GM12864 (cell line): ENCODE measurements at places on chromosomes 4 and X.

GRCh38 chr4:129526812-129527211 is 430.9 kb downstream of the C4orf33 start:
- DNase-seq: no peak

- DNase-seq: no peak
These were observed 65.4 kb upstream of the KLHL13 start for GRCh38 chrX:118182025-118182424.

- DNase-seq: no peak
These were observed 397.5 kb upstream of the PPP1R2C start for GRCh38 chrX:43175434-43175833.

DNA sequence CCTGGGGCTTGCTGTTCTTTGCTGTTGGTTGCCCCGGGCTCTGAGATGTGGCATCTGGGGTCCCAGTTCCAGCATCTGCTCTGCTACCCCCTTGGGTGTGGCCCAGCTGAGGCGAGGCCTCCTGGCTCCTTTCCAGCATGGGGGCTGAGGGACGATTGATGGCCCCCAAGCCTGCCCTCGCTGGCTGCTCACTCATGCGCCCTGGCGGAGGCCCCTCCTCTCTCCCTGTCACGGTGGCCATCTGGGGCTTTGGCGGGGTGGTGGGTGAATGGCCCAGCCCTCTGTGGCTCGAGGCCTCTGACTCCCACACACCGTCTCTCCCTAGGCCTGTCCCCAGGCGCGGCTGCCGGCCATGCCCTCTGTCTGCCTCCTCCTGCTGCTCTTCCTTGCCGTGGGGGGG is 1.8 kb downstream of the PLXNA3 start:
- DNase-seq: no peak

- DNase-seq: no peak
These were observed 363.0 kb upstream of the ZCCHC13 start for GRCh38 chrX:73940893-73941470.

DNA sequence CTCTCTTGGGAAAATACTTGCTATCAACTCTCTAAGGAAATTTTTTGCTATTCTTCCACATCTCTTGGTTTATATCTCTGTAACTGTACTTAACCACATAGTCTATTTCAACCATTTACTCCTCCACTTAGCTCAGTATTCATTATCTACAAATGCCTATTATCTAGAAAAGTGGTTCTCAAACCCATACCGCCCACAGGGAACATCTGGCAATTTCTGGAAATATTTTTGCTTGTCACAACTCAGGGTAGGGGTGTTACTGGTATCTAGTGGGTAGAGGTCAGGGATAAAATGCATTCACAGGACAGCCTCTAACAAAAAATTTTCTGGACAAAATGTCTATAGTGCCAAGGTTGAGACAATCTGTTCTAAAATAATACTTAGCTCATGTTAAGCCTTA is 14.4 kb downstream of the ATRX start:
- DNase-seq: no peak

- DNase-seq: no peak
These were observed 3.9 kb downstream of the KLHL8 start for GRCh38 chr4:87216469-87216868.

- DNase-seq: no peak
These were observed 3.1 kb upstream of the SLC6A8 start for GRCh38 chrX:153684467-153685155.

DNA sequence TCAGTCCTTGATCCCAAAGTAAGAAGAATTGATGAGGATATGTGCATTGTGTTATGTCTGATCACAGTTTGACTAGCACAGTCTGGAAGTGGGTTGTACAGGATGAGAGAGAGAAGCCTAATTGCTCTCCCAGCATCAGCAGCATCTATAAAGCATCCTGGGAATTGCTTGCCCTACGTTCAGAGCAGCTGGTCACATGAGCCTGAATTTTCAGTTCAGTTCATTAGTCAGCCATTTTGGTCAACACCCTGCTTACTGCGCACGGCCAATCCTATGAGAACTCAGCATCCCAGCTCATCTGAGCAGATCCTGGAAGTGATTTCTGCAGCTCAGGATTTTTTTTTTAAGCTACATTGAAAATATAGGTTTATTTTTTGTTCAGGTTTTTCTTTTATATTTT is at the start of gene RUFY3:
RUFY3 (plus strand) TSS at position 218 of the 400 bp plus-strand sequence. CDS start 610 bp downstream, outside the sequence.
- DNase-seq: no peak

- no peak for DNase-seq
These were observed 54.4 kb upstream of the GAB1 start for GRCh38 chr4:143282211-143282707.

GRCh38 chr4:38092701-38093100 is 132.5 kb downstream of the PTTG2 start:
- DNase-seq: no peak

DNA sequence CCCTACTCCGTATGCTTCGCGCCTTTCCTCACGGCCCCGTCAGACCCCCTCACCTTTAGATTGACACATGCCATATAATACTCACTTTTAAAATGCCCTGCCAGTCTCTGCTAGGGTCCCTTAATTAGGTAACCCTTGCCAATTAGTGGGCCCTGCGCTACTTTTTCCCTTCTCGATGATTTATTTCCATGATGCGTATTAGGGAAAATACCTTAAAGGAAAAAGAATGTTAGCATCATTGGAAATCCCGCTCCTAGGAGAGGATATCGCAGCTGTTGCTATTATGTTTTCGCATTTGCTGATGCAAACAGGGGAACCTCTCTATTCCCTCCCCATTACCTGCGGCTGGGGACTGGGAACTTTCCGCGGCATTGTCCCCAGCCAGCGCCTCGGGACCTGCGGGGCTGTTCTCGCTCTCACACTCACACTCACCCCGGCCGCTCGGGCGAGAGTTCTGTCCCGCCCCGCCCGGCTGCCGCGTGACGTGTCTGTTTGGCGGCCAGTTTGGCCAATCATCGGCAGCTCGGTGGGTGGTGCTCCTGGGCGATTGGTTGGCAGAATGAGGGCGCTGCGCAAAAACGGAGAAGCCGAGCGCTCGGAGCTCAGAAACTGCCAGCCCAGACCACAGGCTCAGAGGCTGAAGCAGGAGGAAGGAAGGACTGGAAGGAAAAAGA is at the start of gene PCDH10:
PCDH10 (plus strand) TSS at position 605 of the 674 bp plus-strand sequence. CDS start 847 bp downstream, outside the sequence.
- DNase-seq: no peak

DNA sequence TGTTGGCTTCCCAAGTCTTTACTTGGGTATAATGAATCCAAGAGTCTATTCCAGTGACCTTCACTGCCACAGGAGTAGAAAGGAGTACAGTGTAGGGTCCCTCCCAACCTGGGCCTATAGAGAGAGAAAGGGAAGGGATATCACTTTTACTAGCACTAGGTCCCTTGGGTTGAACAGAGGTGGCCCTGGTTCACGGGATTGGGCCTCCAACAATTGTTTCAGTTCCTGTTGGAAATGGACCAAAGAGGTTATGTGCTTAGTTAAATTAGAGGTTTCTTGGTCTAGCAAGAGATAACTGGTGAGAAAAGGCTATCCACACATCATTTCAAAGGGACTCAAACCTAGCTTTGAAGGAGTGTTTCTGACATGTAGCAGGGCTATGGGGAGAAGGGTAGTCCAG is 57.1 kb upstream of the MED14 start:
- no peak for DNase-seq

DNA sequence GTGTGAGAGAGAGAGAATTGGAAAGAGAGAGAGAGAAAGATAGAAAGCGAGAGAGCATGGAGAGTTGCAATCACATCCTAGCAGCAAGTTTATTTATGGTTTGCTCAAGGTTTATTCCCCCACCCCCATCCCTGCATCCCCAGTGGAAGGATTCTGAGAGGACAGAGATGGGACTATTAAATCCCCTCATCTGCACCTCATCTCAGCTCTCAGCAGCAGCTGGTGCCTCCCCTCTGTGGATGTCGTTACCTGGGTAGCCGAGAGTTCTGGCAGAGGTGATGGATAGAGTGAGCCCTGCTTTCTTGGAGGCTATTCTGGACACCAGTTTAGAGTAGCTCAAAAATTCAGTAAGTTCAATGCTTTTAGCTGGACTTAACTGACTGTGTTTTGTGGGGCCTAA is 132.0 kb upstream of the RAI2 start:
- no peak for DNase-seq

DNA sequence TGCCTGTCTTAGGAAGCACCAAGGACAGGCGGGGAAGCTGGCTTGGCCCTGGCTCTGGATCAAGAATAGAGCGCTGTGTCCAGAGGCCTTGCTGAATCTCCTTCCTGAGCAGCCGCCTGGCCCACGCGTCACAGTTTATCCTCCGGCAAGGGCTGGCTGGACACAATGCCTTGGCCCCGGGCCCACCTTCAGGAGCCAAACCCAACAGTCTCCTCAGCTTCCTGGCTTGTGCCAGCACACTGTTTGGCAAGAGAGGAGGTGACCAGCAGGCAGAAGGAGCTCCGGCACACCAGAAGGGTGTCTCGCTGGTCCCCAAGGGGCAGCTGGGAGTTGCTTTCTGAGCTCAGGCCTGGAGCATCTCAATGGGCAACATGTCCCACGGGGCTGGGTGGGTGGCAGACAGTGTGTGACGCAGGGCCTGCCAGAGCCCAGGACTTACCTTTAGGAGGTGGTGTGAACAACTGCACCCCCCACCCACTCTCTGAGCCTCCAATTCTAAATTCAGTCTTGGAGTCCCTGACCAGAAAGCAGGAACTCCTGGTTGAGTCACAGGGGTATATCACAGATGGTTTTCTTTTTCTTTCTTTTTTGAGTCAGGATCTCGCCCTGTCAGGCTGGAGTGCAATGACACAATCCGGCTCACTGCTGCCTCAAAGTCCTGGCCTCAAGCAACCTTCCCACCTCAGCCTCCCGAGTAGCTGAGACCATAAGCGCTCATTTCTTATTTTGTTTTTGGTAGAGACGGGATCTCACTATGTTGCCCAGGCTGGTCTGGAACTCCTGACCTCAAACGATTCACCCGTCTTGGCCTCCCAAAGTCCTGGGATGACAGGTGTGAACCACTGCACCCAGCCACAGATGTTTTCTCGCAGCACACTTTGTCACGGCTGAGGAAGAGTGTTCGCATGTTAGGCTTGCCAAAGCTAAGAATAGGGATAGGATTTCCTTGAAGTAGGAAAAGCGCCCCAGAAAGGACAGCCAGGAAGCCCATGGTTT is 361.2 kb downstream of the BCOR start:
- no peak for DNase-seq

DNA sequence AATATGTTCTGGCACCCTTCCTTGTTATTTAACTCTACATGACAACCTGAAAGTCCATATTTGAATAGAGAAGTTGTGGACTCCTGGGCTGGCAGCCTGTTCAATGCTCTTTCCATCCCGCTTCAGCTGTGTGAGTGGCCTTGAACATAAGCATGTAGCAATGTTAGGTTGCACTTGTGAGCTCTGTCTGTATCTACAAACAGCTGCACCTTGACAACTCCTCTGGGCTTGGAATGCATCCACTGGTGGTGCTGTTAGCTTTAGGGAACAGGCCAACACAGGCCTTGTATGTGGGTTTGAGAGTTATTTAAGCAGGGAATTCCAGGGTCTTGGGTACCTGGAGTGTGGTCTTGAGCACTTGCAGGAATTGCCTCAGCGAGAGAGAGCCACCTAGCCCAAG is 141.2 kb downstream of the DTHD1 start:
- no peak for DNase-seq

DNA sequence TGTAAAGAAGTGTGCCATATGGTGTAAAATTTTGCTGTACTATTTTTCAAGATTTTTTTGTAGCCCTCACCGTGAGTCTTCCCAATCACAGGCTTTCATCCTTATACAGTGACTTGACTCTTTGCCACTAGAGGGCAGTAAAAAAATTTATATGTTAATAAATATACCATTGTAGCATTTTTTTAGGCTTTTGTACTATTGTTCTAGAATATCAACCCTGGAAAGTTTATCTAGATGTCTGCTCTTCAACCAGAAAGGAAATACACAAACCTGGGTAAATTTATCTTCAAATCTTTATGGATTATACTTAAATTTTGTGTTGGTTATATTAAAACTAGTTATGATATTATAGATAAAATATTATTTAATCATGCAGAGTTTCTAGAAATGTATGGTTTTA is 235.3 kb downstream of the TENM3 start:
- no peak for DNase-seq

- no peak for DNase-seq
These were observed 49.9 kb upstream of the MND1 start for GRCh38 chr4:153294631-153295030.

GRCh38 chr4:180407275-180407885 is 1835.8 kb upstream of the TENM3 start:
- DNase-seq: no peak

- DNase-seq: no peak
These were observed 34.1 kb downstream of the PRKG2 start for GRCh38 chr4:81180916-81181315.
